ENCODE measurements at places on chromosomes 4 and X.
A peak's percentile ranks its signal among the peaks of the same experiment; 100 is the strongest.

DNA sequence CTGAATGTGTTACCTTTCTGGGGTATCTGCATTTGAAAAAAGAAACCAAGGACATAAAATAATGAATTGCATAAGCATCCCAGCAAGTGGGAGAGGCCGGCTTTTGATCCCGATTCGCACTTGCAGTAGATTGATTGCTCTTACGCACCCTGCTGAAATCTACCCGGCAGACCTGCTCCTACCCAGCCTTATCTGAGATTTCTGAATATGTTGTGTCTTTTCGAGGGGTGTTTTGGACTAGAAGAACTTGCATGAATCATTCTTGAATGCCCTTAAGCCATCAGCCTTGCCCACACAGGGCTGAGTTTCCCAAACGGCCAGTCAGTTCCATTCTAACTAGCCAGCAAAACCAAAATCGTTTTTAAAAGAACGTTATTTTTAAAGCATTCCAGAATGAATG, 174.4 kb upstream of the BCOR start:
- DNase-seq, result no peak

DNA sequence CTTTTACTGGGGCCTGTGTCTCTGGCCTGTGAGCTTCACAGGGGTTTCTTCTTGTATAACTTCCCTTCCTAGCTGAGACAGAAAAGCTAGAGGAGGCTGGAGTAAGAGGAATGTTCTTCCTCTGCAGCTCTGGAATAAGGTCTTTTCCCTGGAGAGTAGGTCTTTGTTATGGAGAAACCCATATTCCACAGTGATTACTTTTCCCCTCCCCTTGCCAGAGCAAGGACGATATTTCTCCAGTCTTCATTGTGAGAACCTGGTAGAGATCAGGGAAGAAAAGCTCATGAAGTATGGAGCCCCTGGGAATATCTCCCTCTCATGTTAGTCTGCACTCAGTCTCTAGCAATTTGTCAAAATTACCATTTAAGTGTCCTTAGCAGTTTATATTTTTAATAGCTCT, 18.7 kb upstream of the GLRB start:
- no peak for DNase-seq

DNA sequence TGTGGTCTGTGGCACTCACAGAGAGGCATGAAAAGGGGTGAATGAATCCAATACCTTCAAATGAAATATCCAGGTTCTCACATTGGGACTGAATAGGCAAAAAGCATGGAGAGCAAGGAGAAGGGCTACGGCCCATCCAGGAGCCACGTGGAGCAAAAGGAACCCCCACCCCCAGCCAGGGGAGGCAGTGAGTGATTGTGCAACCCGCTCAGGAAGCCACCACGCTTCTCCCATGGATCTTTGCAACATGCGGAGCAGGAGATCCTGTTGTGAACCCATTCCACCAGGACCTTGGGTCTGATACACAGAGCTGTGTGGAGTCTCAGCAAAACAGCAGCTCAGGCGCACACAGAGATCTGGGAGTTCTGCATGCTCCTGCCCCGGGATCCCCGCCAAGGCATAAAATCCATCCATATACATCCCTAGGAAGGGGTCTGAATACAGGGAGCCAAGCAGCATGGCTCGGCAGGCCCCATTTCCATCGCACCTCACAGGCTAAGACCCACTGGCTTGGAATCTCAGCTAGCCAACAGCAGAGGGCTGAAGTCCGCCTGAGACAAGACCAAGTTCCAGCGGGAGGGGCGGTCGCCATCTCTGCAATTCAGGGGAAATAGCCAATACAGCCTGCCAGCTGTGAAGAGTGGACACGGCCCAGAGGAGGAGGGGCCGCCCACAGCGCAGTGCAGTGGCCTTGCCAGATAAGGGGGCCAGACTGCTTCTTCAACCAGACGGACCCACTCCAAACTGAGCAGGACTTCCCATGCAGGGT, 80.2 kb downstream of the FGF16 start:
- peak; percentile 3 for DNase-seq

DNA sequence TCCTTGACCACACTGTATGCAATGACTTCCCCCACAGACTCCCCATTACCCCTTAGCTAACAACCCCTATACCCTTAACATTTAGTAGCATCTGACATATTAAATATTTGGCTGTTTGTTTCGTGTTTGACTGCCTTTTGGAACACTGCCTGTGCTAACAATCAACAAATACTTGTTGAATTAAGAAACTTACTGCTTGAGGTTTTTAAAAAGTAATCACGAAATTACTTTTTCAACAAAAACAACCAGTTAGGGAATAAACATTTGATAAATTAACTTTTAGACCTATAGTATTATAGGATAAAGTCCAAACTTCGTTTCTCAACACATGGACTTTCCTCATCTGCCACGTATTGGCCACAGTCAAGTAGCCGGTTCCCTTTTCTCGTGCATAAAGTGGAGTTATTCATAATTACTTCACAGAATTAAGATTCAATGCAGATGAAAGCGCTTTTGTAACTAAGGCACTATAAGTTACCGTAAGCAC, 555 bp upstream of the ELMOD2 start:
- no peak for DNase-seq

- DNase-seq, result no peak
These were observed 102.6 kb downstream of the SATL1 start for GRCh38 chrX:85140964-85141363.

DNA sequence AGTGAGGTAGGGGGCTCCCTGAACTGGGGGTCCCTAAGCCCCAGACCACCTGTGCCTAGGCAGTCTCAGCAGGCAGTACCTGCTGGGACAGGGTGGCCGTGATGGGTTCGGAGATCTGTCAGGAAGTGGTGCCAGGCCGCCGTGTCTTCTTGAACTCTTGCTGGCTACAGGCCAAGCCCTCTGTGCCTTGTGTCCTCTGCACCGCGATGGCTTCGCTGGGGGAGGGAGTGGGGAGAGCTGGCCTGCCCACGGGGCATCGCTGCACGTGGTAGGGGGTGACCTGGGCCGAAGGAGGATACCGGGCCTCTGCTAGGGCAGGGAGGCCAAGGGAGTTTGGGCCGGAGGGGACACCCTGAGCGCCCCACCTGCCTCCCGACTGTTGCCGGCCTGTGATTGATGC, 96.7 kb upstream of the NKX1-1 start:
- no peak for DNase-seq

DNA sequence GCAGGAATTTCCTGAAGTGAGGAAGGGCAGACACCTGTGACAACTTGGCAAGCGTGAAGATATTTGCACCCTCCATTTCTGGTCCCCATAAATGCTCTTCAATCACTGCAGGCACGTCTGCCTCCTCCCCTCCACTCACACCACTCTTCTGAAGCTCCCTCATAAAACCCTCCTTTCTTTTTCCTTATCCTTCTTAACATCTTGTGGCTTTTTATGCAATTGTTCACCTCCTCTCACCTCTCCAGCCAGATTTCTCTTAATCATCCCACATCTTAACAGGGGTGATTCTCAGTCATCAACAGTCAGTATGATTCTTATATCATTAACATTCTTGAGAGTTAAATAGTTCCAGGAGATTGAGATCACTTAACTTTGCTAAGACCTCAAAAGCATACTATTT, 277.4 kb downstream of the SPRY1 start:
- no peak for DNase-seq

GRCh38 chr4:16129336-16129735, 45.5 kb upstream of the PROM1 start:
- DNase-seq, result no peak

DNA sequence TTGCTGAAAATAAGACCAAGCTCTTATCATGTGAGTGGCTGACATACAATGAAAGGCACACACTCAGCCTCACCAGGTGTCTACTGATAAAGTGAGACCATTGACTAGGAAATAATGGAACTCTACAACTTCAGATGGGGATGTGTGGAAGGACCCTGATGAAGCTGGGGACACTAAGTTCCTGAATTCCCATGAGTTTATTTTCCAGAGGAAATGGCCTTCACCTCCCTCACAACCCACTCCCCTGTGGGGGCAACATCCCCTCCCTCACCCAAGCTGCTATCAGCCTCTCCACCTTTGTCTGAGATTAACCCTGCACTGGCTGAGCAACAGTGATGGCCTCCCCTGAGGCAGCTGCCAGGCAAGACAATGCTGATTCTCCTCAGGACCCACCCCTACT, 55.2 kb upstream of the SMARCAD1 start:
- DNase-seq, result no peak

GRCh38 chrX:16754019-16754418, 32.2 kb upstream of the TXLNG start:
- no peak for DNase-seq
